ENCODE measurements at places on chromosomes 4 and X. TPM values are rescaled to one million over a fixed set of nuclear protein-coding genes. Genes with fewer than 3 reads are reported as not detected.

DNA sequence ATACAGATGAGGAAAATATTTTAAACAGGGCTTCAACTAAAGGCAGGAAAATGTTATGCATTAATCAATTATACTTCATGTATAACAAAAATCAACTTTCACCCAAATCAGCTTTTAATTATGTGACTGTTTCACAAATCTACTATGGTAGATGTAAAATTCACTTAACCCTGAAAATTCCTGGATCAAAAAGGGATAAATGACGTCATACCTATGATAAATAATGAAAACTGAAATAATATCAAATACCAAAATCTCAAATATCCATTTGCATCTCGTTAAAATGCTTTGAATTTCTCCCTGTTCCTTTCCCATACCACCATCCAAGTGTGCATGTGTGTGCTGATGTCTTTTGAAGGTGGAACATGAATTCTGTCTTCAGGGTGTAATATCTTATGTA is 11.5 kb downstream of the S100G start:
- no peak for ATAC-seq

FGFBP2 gene
- not detected for total RNA-seq

IL1RAPL2 gene
- 0.81 TPM for total RNA-seq

DNA sequence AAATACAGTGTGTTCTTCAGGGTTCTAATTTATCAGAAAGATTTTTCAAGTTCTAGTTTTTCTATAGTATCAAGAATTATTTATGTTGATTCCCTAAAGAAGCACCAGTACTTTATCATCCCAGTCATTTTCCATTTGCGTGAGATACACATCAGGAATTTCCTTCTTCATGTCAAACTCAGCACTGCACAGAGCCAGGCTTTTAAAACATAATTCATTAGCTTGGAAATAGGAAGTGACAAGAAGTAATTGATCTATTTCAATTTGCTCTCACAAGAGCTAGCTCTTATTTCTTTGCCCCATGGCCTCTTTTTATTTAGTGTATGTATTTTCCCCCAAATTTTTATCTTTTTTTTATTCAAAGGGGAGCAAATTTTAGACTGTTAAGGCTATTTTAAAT is 13.0 kb upstream of the SLC10A4 start:
- ATAC-seq = no peak

Data from motor neuron (in vitro differentiated cells).